ENCODE measurements at places on chromosomes 16 and 17. TPM values are rescaled to one million over a fixed set of nuclear protein-coding genes. Genes with fewer than 3 reads are reported as not detected.
A peak's percentile ranks its signal among the peaks of the same experiment; 100 is the strongest.

DNA sequence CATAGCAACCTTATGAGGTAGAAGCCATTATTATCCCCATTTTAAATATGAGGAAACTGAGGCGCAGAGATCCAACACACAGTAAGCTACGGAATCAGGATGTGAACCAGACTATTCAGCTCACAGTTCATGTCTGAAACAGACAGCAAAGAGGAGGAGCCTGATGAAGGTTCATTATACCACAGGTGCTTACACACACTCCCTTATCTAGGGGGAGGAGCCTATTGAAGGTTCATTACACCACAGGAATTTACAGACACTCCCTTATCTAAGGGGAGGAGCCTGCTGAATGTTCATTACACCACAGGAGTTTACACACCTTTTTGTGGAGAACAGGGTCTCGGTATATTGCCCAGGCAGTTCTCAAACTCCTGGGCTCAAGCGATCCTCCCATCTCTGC is 21.9 kb downstream of the C16orf95 start:
- no peak overlapping the region for H3K4me3 ChIP-seq
- DNase-seq, result no peak
- no peaks in the 10 kb centered on the region for H3K36me3 ChIP-seq
- H3K27ac ChIP-seq, result no peak overlapping the region
- H3K4me1 ChIP-seq, result no peaks in the 10 kb centered on the region

DNA sequence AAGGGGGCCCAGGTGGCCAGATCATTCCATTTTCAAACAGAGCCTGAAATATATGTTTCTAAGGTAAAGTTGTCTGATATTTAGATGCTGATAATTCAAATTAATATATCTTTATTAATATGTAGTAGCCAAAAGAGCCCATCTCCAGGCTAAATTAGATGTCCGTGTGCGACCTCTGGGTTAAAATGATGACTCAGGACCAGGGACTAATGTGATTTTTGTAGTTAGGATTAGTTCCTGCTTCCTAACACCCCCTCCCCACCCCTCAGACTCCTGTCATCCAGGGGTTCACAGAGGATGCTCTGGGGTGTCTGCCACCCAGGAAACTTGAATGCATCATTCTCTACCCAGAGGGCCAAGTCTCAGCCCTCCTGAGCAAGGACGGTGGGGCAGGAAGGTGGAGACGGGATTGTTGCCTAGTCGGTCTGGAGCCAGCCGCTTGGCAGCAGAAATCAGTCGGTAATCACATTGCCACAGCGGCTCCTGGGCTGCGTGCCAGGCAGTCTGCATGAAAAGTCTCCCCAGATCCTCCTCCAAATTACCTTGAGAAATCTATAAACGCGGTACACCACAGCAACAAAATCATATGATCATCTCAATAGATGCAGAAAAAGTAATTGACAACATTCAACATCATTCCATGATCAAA is 29.8 kb downstream of the CNGB1 start:
- peak; percentile 95 for DNase-seq
- H3K27ac ChIP-seq, result peak overlapping the region; percentile 5
- no peaks in the 10 kb centered on the region for H3K27me3 ChIP-seq
- peaks cover 10% of the 10 kb centered on the region for H3K4me1 ChIP-seq

GRCh38 chr16:57576429-57576870 is 34.0 kb downstream of the ADGRG5 start:
- no peaks in the 10 kb centered on the region for H3K36me3 ChIP-seq
- peaks cover 6% of the 10 kb centered on the region for H3K27me3 ChIP-seq
- H3K4me1 ChIP-seq, result no peaks in the 10 kb centered on the region
- no peak overlapping the region for H3K27ac ChIP-seq

GRCh38 chr17:28201315-28201714 is 117.7 kb upstream of the TMEM97 start:
- H3K27me3 ChIP-seq, result no peaks in the 10 kb centered on the region
- no peak overlapping the region for H3K27ac ChIP-seq
- H3K36me3 ChIP-seq, result no peaks in the 10 kb centered on the region
- H3K4me1 ChIP-seq, result peaks cover 4% of the 10 kb centered on the region
- DNase-seq, result no peak
- H3K4me3 ChIP-seq, result no peak overlapping the region

- no peak overlapping the region for H3K27ac ChIP-seq
- no peaks in the 10 kb centered on the region for H3K27me3 ChIP-seq
- peak; percentile 75 for DNase-seq
- H3K4me1 ChIP-seq, result peaks cover 5% of the 10 kb centered on the region
- no peak overlapping the region for H3K4me3 ChIP-seq
- no peaks in the 10 kb centered on the region for H3K36me3 ChIP-seq
Observed at GRCh38 chr16:19886073-19886941, 1.7 kb upstream of the GPRC5B start.

DNA sequence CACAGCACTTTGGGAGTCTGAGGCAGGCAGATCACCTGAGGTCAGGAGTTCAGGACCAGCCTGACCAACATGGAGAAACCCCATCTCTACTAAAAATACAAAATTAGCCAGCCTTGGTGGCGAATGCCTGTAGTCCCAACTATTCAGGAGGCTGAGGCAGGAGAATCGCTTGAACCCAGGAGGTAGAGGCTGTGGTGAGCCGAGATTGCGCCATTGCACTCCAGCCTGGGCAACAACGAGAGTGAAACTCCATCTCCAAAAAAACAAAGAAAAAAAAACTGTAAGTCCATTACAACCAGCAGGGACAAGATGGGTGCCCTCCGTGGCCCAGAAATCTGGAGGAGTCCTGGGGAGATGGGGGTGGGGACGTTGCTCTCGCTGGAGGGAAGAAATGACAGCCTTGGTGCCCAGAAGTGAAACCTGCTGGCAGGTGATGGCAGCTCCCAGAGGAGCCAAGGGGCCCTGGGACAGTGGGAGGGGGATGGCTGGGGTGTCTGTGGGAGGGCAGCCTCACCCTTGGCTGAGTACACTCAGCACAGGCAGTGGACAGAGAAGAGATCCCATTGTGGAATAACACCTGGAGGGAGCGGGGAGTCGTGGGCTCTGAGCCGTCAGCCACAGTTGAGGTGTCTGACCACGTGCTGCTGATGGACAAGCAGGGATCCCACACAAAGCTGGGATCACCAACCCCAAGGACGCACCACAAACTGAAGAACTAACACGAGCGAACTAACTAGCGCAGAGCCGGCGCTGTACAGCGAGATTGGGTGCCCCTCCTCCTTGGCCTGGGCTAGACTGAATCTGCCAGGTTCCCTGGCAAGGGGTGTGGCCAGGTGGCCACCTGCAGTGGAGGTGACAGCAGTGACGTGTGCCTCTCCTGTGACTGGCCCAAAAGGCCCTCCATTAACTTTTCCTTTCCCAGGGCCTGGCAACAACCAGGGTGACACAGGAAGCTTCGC is 46.9 kb upstream of the BAHCC1 start:
- H3K4me3 ChIP-seq, result no peak overlapping the region
- H3K4me1 ChIP-seq, result peaks cover 5% of the 10 kb centered on the region
- H3K27me3 ChIP-seq, result no peaks in the 10 kb centered on the region
- H3K27ac ChIP-seq, result no peak overlapping the region

The GPT2 gene
- 21.2 TPM for total RNA-seq
